Sigmoid colon (tissue), 7 donors: ENCODE measurements at places on chromosomes 7 and 10. TPM values are rescaled to one million over a fixed set of nuclear protein-coding genes. Genes with fewer than 3 reads are reported as not detected.
A peak's percentile ranks its signal among the peaks of the same experiment; 100 is the strongest.

Gene PIP
- total RNA-seq = not detected

Gene SEMA4G
- total RNA-seq = 0.71 TPM

GRCh38 chr10:29692121-29692539 lies 57.4 kb upstream of the SVIL start:
- peaks cover 87% of the 10 kb centered on the region for H3K4me1 ChIP-seq
- H3K27ac ChIP-seq = peak overlapping the region; percentile 77
- H3K4me3 ChIP-seq = no peak overlapping the region
- no peak for DNase-seq

DNA sequence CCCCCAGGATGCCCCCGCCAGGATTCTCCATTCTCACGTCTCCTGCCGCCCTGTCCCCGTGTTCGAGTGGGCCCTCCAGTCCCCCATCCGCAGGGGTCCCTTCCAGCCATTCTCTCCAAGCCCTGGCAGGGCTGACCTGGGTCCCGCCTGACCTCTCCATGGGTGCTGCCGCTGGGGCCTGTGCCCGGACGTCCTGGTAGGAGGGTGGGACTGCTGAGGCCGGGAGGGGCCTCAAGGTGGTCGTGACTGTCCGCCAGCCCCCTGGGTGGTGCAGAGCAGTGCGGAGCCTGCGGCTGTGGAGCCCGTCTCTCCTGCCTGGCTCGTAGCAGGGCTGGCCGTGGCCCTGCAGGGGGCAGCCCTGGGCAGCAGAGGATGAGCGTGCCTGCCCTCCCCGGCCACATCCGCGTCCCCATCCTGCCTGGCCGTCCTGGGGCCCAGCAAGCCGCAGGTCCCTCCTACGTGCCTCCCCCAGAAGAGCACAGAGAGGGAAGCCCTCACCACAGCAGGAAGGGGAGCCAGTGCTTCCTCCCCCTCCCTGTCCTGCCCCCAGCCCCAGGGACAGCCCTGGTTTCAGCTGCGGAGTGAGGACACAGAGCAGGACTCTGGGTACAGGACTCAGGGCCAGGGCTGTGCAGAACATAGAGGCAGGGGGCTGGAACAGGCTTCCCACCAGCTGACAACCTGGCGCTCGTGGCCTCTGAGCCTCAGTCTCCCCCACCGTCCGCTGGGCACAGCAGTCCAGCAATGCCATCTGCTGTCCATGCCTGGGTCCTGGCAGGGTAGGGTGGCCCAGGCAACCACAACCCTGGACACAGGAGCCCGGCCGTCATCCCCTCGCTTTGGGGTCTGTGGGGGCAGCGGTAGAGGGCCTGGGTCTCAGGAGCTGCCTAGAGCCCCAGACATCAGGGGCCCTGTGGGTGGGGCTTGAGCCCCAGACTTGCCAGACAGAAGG lies 1.5 kb upstream of the GRIFIN start:
- H3K27me3 ChIP-seq = peaks cover 78% of the 10 kb centered on the region
- DNase-seq = no peak

Gene MEOX2
- total RNA-seq = 5.6 TPM

DNA sequence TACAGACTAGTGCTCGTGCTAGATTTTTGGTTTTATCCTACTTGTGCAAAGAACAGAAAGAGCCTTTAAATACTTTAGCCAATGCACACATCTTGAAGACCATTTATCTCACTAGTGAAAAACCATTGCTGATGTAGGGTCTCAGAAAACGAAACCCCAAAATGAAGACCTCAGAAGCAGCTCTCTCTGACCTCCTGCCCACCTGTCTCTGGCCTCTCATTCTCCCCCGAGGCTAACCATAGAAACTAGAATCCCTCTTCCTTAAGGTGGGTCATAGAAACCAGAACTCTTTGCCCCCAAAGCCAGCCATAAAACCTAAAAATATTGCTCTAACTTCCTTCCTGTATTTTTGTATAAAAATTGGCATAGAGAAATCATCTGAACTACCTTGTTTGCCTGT lies 112.2 kb downstream of the KIF20B start:
- H3K4me3 ChIP-seq = no peak overlapping the region
- H3K4me1 ChIP-seq = no peaks in the 10 kb centered on the region
- no peak overlapping the region for H3K27ac ChIP-seq
- no peak for DNase-seq
- H3K27me3 ChIP-seq = no peaks in the 10 kb centered on the region

Gene VAX1
- total RNA-seq = not detected

- DNase-seq = no peak
- H3K4me1 ChIP-seq = no peaks in the 10 kb centered on the region
- no peak overlapping the region for H3K4me3 ChIP-seq
- no peak overlapping the region for H3K27ac ChIP-seq
These were observed 222.1 kb upstream of the RHOBTB1 start for GRCh38 chr10:61166065-61166464.

DNA sequence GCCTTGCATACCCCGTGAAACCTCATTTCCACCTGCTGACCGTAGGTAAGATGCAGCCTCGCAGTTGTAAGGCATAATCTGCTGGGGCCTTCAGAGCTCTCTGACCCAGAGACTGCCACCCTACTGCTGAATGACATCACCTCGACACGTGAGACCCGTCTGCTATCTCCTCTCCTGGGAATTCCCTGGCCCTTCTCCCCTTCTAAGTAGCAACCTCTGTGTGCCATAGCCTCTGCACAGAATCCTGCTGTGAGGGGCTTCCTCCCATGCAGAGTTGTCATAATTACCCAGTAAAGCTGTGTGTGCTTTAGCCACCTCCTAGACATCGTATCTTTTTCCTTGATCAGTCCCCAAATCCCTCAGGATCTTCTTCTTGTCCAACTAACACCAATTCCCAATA lies 106.7 kb downstream of the CACNB2 start:
- no peak overlapping the region for H3K27ac ChIP-seq
- no peak for DNase-seq
- no peaks in the 10 kb centered on the region for H3K4me1 ChIP-seq
- no peak overlapping the region for H3K4me3 ChIP-seq

DNA sequence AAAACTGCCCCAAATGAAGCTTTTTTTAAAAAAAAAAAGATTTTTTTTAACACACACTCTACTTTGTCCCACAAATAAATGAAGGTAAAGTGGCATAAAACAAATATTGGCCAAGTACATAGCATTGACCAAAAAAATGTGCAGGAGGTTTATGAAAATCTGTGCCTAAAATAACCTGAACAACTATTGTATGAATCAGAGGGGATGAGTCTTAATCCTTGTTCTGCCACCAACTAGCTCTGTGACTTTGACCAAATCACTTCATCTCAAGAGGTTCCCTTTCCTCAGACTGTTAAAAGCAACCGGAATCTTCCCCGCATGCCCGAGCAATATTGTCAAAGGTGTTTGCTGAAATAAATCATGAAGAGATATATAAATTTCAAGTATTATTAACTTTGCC lies 150.4 kb upstream of the NEBL start:
- H3K27me3 ChIP-seq = no peaks in the 10 kb centered on the region
- H3K4me3 ChIP-seq = no peak overlapping the region
- no peak for DNase-seq
- no peaks in the 10 kb centered on the region for H3K36me3 ChIP-seq

DNA sequence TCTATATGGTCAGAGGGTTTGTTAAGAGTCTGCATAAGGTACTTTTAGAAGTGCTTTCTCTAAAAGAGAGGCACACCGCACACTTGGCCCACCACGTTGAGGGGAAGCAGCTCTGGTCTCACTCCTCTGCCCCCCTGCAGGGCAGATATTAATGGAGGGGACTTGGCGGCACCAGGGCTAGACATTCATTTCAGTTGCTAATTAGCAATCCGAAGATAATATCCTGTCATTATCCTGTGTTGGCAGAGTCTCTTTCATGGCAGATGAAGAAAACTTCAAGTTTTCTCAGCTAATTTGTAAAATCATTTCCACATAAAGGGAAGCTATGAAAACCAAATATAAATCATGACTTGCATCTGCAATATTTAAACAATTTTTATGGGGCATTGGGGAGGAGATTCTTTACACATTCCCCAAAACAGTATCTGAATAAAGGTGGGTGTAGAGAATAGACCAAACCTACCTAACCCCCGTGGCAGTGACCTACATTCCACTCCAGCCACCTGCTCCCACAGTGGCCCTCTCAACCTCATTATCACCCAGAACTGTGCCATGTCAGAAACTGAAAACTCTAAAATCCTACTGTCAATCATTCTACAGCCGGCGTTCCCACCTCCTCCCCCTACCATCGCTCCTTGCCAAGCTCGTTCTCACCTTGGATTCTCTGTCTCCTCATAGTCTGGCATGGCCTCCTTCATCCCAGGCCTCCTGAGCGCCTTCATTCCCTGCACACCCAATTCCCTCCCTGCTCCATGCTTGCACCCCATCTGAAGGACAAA lies 54.1 kb upstream of the STK17A start:
- H3K27me3 ChIP-seq = no peaks in the 10 kb centered on the region
- no peaks in the 10 kb centered on the region for H3K36me3 ChIP-seq
- H3K4me3 ChIP-seq = no peak overlapping the region
- H3K27ac ChIP-seq = no peak overlapping the region
- H3K4me1 ChIP-seq = peaks cover 5% of the 10 kb centered on the region

DNA sequence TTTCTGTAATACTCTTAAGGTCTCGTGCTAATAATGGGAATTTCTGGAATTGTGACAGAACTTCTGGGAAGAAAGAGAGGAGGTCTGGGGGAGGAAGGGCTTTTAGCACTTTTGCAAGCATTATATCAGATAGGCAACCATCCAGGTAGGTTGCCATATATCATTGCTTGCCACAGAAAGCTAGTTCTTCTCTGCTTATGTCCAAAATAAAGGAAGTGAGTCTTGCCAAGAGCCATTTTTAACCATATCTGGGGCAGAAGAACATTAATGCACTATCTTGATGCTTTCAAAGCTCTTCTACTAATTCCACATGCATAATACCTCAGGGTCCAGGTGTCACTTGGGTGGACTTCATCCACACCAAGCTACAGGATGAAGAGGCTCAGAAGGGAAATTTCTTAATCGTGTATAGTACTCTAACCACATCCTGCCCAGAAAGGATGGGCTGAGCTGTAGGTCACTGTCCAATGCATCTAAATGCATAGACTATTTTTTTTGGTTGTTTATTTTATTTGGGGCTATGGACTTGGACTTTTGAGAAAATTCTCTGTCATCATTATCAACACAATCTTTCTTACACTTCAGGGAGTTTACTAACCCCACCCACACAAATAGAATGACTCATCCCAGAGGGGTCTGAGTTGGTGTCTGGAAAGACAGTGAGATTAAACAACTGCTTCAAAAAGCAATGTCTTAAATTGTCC lies 68.9 kb upstream of the ADO start:
- DNase-seq = no peak
- no peaks in the 10 kb centered on the region for H3K27me3 ChIP-seq
- H3K4me1 ChIP-seq = no peaks in the 10 kb centered on the region
- H3K36me3 ChIP-seq = no peaks in the 10 kb centered on the region
- H3K27ac ChIP-seq = no peak overlapping the region

DNA sequence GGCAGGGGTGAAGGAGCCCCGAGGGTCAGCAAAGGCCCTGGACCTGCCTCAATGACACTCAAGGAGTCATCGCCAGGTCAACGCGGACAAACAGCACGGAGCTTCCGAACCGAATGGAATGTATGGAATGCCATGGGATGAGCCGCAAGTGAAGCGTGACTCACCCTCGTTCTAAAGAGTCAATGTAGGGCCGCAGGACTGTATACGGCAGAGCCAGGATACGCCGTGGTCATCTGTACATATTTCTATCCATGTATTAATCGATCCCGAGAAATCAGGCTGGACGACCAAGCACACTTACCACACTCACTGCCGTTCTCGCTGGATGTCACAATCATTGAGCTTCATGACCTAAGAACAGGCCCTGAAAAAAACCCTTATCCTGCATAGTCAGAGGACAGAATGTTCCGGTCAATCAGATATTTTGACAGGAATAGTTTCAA lies 4.3 kb downstream of the SNX8 start:
- no peaks in the 10 kb centered on the region for H3K36me3 ChIP-seq
- no peaks in the 10 kb centered on the region for H3K27me3 ChIP-seq
- H3K27ac ChIP-seq = peak overlapping the region; percentile 1

Gene KEL
- total RNA-seq = not detected

GRCh38 chr10:92742331-92743228 lies 52.8 kb downstream of the HHEX start:
- no peak for DNase-seq
- H3K4me3 ChIP-seq = no peak overlapping the region
- no peaks in the 10 kb centered on the region for H3K27me3 ChIP-seq

DNA sequence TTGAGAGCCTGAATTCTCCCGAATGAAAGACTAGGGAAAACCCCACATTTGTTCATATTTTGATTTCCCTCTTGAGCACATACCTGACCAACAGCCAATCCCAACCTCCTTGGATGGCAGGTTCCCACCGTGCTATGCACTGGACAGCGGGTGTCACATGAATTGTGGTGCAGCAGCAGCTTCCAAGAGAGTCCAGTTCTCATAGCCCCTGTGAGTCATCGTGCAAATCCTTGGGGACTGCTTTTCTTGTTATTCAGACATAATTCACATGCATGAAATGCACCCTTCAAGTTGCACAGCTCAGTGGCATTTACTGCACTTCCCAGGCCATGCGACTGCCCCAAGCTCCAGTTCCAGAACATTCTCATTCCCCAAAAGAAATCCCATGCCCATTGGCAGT lies 67.8 kb upstream of the PPP2R2D start:
- no peak for DNase-seq
- H3K36me3 ChIP-seq = no peaks in the 10 kb centered on the region
- no peak overlapping the region for H3K4me3 ChIP-seq
- no peaks in the 10 kb centered on the region for H3K27me3 ChIP-seq

DNA sequence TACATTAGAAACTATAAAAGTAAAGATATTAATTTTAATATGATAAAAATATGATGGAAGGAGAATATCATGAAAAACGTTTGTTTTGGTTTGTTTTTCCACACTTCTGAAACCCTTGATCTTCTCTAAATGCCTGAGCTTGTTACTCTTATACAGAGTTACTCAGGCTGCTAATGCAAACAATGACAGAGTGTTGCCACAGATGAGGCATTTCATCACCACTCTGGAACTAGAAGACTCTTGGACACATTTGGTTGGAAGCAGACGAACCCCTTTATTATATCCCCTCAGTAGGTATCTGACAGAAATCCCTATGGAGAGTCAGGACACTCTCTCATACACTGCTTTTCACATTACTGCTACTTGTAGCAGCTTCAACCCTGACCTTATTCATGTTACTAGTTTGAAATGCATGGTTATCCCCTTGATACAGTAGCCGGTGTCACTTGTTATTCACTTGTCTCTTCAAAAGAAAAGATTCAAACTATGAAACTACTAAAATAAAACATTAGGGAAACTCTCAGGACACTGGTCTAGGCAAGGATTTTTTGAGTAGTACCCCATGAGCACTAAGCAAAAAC lies 66.9 kb downstream of the SEMA3C start:
- H3K27me3 ChIP-seq = no peaks in the 10 kb centered on the region
- H3K36me3 ChIP-seq = no peaks in the 10 kb centered on the region
- no peak overlapping the region for H3K4me3 ChIP-seq
- peak overlapping the region; percentile 15 for H3K27ac ChIP-seq
- DNase-seq = no peak

Gene MGMT
- 24.3 TPM for total RNA-seq

GRCh38 chr10:9140373-9140772 lies 1085.9 kb downstream of the GATA3 start:
- H3K27ac ChIP-seq = no peak overlapping the region
- no peaks in the 10 kb centered on the region for H3K36me3 ChIP-seq
- H3K27me3 ChIP-seq = no peaks in the 10 kb centered on the region
- no peak overlapping the region for H3K4me3 ChIP-seq
- no peak for DNase-seq

Gene SLC16A12
- 1.5 TPM for total RNA-seq

Gene HBP1
- 134 TPM for total RNA-seq
